ENCODE measurements at places on chromosomes 4 and X.

DNA sequence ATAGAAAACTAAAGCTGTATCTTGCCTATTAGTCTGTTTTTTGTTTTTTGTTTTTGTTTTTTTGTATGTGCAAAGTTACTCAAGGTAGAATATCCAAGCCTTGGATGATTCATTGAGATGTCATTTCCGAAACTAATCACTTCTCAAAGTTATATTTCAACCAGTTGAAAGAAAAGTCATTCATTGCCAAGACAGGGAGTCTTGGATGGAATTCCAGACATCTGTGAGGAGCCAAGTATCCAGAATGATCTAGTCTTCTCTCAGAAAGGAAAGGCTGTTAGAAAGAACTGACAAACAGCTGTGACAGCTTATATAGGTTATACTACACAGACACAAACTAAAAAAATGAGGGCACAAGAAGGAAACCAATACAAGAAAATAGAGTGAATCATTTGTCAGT, 141.1 kb upstream of the NDST3 start:
- DNase-seq = no peak

- no peak for DNase-seq
Observed at GRCh38 chr4:125016892-125017299, 297.9 kb upstream of the FAT4 start.

DNA sequence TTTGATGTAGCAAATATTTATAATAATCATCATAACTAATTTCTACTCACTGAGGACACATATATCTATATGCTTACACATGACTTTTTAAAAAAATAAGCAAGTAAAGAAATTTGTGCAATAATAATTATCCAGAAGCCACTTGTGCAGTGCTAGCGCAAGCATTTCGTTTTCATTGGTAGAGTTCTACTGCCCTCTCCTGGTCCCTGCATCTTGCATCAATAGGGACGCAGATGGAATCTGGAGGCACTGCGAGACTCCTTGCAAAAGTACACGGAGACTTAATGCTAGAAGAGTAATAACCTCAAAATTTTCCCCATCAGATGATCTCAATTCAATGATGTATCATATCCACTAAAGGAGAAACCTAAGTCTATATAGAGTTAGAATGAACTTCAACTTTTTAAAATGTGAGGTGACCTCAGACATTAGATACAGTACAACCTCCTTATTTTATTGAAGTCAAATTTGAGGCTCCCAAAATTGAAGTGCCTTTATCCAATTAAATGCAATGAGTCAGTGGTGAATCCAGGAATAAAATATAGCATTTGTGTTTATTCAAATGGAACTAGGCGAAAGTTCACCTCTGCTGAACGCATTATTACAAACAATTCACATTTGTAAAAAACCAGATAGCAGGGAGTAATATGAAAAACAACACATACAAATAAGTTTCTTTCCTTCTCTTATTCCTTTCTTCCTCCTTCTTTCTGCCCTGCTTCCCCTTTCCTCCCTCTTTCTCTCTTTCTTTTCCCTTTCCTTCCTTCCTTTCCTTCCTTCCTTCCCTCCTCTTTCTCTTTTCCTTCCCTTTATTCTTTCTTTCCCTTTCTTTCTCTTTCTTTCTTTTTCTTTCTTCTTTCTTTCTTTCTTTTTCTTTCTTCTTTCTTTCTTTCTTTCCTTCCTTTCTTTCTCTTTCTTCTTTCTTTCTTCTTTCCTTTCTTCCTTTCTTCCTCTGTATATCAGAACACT, 450.0 kb downstream of the ANKRD50 start:
- DNase-seq = peak; percentile 36

- no peak for DNase-seq
Observed at GRCh38 chrX:17020356-17020755, 73.9 kb downstream of the REPS2 start.

- no peak for DNase-seq
Observed at GRCh38 chr4:24771241-24771640, 24.1 kb upstream of the SOD3 start.

DNA sequence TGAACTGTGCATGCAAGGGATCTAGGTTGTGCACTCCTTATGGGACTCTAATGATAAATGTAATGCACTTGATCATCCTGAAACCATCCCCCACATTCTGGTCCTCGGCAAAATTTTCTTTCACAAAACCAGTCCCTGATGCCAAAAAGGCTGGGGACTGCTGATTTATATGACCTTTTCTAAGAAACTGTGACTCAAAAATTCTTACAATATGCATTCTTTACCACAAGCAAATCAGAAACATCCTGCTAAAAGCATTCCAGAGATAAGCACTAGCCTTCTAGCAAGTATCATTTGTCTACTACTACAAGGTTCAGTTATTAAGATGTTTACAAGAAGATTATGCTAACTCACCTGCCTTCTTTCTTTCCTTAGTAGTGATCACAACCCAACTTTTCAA, 166.5 kb upstream of the PCDH7 start:
- no peak for DNase-seq

DNA sequence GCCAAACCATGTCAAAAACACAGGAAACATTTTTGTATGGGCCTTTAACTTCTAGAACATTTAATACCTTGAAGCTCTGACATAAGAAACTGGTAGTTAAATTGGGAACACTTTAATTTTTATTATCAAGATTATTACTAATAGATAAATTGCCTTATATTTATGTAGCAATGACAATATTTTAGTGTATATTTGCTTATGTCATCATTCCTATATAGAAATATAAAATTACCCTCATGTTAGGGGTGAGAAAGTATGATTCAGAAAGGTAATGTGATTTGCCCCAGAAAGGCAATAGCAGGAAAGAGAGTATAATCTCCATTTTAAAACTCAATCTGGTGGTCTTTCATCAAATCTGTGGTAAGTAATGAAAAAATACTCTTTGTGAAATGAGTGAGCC, 147.4 kb downstream of the IL15 start:
- no peak for DNase-seq

- no peak for DNase-seq
Observed at GRCh38 chr4:186081202-186081807, 12.3 kb downstream of the TLR3 start.

GRCh38 chrX:40933706-40934425, 151.4 kb upstream of the USP9X start:
- no peak for DNase-seq

- DNase-seq = no peak
Observed at GRCh38 chr4:1279253-1279652, 10.4 kb upstream of the MAEA start.

DNA sequence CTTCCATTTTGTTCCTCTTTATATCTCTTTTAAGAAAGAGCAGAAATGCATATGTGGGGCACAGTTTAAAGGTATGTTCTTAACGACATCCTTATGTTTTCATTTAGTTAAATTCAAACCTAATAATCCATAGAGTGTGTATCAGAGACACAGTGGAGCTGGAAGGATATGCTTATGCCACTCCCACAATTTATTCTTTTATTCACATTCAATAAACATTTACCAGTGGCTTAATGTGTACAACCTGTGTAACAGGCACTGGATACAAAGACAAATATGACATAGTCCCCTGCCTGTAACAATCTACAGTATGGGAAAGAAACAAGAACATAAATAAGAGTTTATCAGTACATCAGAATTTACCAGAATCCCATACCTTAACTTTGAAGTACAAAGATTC, 22.4 kb upstream of the CORIN start:
- DNase-seq = no peak

GRCh38 chr4:38548256-38548655, 115.7 kb upstream of the KLF3 start:
- no peak for DNase-seq

DNA sequence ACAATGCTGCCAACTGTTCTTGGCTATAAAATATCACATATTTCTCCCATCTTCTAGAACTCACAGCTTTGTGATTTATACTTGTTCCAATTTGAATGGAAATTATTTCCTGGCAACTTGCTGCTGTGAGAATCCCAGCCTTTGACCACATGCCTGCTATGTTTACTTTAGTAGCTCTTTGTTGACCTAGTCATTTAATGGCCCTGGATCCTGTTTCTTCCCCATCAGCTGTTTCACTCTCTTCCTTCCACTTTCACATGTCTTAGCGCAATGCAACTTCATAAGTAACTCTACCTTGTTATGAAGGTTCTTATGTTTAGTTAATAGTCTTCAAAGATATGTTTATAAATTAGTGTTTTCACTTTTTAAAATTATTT, 1973.6 kb upstream of the AGA start:
- DNase-seq = no peak

DNA sequence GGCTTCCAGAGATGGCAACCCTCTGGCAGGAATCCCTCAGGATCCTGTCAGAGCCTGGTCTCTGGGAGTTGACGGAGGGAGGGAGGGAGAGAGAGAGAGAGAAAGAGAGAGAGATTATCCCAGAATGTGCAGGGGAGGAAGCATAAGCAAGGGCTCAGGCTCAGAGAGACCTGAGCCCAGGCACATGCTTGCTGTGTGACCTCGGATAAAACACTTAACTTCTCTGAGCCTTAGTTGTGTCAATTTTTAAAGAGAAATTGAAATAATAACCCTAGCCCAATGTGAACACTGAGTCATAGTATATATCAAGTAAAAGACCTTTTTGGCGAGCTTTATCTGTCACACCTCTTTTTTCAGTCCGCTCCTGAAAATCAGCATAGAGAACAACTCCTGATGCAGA, 473 bp upstream of the USP51 start:
- no peak for DNase-seq

GRCh38 chrX:110082161-110082560, 79.2 kb downstream of the TMEM164 start:
- no peak for DNase-seq

DNA sequence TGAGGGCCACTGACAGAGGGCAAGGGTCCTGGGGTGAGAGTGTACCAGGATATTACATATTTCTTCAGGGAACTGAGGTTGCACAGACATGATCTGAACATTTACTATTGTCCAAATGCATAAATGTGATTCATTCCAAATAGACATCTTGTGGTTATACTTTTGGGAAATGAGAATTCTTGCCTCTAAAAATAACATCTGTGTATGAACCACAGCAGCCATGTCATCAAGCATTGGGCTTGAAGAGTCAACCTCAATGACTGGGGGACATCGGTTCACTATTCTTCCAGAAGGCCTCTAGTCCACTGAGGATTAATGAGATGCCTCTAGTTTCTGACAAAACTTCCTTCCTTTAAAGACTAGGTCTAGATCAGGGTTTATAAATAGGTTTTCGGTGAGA, 193.1 kb upstream of the GPC4 start:
- no peak for DNase-seq

- DNase-seq = no peak
Observed at GRCh38 chrX:24424948-24425347, 40.1 kb upstream of the PDK3 start.

- no peak for DNase-seq
Observed at GRCh38 chr4:19380600-19380999, 871.1 kb upstream of the SLIT2 start.

- no peak for DNase-seq
Observed at GRCh38 chrX:8960957-8961468, 72.9 kb downstream of the FAM9B start.

DNA sequence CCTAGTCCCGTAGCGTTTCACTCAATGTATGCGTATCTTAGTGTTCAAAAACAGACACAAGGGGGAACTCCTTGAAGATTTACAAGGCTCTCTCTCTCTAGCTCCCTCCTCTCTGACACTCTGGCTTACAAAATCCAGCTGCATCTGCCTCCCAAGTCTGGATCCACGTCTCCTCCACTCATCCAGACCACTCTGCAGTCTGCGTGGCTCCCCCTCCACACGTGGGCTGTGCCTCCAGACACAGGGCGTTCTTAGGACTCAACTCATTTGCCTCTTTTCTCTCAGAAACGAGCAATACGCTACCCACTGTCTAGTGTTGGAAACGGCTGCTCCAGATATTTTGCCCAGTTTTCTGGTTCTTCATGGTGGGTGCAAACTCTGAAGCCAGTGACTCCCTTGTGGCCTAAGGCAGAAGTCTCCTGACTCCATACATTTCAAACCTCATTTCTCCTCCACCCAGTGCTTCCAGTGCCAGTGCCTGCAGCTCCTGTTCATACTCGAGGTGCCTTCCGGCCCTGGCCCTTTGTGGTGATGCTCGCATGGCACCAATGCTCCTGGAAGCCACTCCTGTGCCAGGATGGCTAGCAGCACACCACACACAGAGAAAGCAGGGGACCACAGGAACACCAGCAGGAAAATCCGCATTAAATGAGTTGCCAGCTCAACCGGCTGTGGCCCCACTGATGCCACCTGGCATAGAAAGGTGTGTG, 24.1 kb downstream of the NAT8L start:
- DNase-seq = no peak

DNA sequence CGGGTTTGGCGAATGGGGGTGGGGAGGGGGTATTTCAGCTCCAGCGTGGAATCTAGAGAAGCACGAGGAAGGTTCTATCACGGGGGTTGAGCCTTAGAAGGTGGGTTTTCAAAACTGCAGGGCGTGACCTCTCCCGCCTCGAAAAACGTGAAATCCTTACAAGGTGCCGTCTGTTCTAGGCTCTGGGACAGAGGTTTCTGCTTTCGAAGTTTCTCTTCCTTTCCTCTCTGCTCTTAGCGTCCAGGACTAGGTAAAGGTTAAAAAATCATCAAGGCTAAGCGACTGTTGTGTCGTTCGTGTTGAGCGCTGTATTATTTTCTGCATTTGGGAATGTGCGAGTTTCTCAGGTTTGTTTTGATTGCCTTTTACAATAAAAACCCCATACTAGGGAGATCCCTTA, 1.1 kb downstream of the FHL1 start:
- DNase-seq = no peak

DNA sequence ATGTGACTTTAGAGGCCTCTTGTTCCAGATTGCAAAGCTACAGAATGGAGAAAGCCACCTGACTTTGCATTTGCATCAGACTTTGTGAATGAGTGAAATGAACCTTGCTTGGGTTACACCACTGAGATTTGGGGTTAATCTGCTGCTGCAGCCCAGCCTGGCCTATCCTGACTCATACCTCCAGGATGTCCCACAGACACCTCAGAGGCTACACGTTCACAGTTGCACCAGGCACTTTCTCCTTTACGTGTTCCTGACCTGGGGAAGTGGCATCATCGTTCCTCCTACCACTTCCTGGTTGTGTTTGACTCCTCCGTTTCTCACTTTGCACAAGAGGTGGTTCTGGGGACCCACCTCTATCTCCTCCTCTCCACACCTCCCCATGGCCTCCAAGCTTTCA, 9.2 kb upstream of the SORCS2 start:
- no peak for DNase-seq

- no peak for DNase-seq
Observed at GRCh38 chr4:97987019-97987648, 156.1 kb downstream of the STPG2 start.

- no peak for DNase-seq
Observed at GRCh38 chr4:148850257-148850995, 408.2 kb upstream of the NR3C2 start.

GRCh38 chr4:46392421-46392820, 2.5 kb upstream of the GABRA2 start:
- DNase-seq = no peak

DNA sequence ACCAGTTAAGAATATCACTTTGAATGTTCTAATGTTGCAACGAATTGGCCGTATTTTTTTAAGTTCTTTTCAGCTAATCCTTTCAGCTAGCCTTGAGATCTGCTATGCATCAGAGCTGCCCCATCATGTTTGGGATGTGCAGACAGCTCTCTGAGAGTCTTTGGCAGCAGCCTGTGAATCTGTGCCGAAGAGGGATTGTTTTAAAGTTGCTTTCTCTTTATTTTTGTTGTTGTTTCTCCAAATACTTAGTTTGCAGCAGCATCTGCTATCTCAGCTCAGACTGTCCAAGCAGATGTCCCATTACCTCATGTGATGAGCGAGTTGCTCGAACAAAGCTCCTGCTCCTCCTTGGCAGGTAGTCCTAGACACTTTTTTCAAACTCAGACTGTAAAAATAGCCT, 1002.5 kb upstream of the INTU start:
- DNase-seq = no peak

GRCh38 chrX:132009350-132009749, 13.8 kb upstream of the STK26 start:
- DNase-seq = no peak
